Activated naive CD8-positive, alpha-beta T cell treated with anti-CD3 and anti-CD28 coated beads, Interleukin-2, amount 50 U/mL, for 16 hours (primary cell): ENCODE measurements at places on chromosomes 7 and 10.

DNA sequence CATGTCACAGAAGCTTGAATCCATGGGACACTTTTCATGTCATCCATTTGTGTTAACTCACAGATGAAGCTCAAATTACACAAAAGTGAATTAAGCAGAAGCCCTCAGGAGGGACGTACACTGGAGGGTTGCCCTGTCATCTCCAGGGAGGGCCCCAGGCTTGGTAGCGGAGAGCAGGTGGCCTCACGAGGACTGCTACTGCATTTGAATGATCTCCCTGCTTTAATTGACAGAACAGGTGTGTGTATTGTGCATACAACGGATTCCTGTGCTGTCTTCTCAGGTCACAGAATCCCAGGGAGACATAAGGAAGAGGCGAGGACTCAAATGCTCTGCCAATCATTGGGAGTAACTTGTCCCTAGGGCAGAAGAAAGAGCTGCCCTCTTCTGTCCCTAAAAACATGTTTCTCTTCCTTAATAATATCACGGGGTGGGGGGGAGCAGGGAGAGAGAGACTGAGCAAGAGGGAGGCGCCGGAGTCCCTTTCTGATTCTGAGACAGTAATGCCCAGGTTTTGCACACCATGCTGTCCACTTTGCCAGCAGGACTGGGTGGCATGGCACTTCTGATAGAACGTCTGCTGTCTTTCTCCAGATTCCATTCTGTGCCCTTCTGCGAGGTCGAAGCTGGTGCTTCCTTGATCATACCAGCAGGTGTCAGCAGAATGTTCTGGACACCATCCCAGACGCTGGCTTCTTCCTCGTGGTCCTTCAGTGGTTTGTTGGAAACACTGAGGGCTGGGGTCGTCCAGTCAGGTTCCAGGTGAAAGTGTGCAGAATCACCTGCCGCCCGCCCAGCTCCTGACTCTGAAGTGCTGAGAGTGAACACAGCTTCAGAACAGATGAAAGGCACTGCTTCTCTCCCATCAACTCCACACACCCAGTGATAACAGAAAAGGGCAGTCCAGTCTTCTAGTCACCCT lies 26.2 kb upstream of the RASGEF1A start:
- DNase-seq: no peak

GRCh38 chr7:129108581-129108980 lies 35.9 kb upstream of the TSPAN33 start:
- DNase-seq: no peak

DNA sequence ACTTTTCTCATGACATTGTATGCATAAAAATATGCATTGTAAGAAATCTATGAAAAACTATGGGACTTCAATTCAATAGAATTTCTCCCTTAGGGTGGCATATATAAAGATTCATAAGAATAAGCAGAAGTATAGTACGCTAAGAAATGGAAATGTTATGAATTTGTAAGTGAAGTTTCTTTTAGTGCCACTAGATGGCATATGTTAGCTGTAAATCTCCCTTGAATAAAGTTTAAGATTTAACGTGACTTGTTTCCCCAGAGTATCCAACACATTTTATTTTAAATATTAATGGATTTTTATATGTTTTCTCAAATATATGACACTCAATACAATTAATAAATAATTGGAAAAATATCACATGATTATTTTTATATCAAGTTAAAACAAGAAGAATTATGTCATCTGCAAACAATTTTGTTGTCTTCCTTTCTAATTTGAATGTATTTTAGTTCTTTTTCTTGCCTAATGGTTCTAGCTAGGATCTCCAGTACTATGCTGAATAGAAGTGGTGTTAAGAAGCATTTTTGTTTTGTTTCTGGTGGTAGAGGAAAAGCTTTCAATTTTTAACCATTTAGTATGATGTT lies 287.2 kb downstream of the HGF start:
- DNase-seq: no peak

GRCh38 chr7:136528329-136528728 lies 340.1 kb upstream of the CHRM2 start:
- DNase-seq: no peak

DNA sequence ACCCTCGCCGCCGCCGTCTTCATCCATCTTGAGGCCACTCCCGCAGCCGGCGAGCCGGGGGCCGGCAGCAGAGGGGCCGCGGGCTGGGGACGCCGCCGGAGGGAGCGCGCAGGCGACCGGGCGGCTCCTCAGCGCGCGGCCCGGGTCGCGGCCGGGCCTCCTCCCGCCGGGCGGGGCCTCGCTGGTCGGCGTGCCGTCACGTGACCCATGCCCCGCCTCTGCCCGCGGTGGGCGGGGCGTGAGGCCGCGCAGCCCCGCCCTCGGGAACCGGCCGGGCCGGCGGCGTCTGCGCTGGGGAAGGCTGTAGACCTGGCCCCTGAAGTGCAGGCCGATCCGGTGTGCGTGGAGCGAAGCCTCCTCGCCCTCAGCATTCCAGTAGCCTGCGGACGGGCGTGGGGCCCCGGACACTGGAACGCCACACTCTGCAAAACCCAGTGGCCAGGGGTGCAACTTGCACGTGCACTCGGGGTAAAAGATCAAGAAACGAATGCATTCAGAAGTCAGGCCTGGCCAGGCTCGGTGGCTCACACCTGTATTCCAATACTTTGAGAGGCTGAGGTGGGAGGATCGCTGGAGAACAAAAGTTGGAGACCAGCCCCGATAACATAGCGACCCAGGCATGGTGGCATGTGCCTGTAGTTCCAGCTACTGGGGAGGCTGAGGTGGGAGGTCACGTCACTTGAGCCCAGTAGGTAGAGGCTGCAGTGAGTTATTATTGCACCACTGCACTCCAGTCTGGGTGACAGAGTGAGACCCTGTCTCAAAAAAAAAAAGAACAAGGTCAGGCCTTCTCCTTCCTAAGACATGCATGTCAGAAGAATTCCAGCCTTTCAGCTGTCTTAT lies at the start of gene CYTH3:
Gene CYTH3, minus strand, starts transcription at position 144 of the 843 bp plus-strand sequence. Its CDS starts 117 bp downstream, at position 27.
- DNase-seq: peak; percentile 48

DNA sequence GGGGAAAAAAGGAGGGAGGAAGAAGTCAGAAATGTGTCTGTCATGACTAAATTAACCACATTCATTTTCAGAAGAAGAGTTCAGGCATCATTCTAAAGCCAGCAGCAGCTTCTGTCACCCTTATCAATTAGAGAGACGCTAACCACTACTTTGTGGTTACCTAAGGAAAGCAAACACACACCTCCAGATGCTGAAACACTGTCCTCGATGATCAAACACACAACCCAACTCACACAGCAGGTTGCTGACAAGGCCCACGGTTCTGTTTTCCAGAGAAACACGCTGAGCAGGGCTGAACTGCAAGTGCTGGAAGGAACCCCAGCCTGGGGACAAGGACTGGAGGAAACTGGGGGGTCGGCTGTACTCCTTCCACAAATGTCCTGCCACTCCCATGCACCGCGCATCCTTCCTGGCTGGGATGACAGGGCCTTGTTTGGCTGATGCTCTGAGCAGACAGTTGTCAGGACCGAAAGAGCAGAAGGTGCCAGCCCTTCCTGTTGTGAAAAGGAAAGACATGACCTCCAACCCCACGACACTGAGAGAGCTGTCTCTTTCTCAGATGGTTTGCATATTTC lies 36.6 kb downstream of the PRKCQ start:
- no peak for DNase-seq

GRCh38 chr7:131094685-131095084 lies 233.0 kb upstream of the MKLN1 start:
- no peak for DNase-seq

DNA sequence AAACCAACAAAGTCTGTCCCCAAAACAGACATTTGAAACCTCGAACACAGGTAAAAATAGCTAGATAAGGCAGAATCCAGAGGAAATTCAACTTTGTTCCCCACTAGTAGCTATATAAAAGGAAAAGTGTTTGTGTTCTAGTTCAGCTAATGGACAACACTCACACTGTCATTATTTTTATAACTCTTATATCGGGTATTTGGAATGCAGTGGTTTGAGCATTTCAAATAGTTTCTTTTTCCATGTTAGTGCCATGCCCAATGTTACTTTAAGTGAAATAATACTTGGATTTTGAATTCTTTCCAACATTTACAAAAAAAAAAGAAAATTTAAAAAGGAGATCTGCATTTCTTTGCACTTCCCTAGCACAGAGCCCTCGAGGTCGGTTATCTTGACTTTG lies 213.6 kb downstream of the DOCK4 start:
- DNase-seq: no peak

GRCh38 chr10:90665905-90666662 lies 191.8 kb downstream of the HTR7 start:
- no peak for DNase-seq

DNA sequence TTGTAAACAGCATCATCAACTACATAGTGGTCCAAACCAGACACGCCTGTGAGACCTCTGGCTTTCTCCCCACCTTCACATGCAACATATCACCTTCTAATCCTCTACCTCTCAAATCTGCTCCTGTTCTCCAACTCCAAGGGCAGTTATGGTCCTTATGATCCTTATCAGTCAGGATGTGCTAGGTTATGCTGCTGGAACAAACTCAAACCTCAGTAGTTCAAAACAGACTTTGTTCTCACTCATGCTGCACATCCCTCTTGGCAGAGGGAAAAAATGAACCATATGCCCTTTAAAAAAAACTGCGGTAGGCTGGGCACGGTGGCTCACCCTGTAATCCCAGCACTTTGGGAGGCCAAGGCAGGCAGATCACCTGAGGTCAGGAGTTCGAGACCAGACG lies 76.1 kb downstream of the RNF216 start:
- DNase-seq: no peak
